ENCODE measurements at places on chromosomes 7 and 10.

GRCh38 chr10:4061441-4061951, 276.5 kb upstream of the KLF6 start:
- DNase-seq, result no peak

- DNase-seq, result no peak
Measured at GRCh38 chr10:29843143-29843542, 208.4 kb upstream of the SVIL start.

GRCh38 chr10:113921561-113922370, 67.3 kb downstream of the NHLRC2 start:
- no peak for DNase-seq

DNA sequence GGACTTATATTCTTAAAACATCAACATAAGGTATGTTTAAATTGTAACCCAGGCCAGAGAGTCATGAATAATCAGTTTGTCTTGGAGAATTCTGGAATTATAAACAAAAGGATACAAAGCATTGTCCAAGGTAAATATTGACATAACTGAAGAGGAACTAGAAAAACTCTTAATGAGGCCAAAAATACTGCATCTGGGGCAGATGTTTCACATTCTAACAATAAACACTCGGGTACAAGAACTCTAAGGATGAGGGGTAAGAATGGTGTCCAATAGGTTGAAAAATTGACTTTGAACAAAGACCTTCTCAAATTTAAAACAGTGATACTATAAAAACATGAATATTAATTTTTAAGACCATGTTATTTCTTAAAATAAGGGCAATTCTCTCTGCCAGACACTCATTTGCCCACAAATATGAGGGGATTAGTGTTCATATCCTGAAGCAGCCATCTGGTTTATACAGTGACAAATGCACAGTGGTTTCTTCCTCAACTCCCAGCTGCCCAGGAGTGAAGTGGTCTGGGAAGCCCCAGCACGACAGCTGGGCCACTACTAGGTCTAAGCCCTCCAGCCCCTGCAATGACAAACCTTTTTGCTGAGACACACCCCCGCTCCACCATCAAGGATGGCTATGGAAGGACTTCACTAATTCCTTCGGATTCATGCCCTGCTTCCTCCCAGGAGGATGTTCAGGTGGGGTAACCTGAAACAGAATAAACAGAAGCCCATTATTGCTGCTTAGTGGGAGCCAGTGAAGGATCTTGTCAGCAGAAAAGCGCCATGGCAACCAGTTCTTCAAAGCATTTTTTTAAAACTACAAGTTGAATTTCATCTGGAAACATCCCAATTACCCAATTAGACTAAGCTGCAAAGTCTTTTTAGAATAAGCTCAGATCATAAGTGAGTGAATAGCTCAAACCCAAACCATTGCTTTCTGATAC, 107.5 kb upstream of the ARID5B start:
- DNase-seq, result no peak

DNA sequence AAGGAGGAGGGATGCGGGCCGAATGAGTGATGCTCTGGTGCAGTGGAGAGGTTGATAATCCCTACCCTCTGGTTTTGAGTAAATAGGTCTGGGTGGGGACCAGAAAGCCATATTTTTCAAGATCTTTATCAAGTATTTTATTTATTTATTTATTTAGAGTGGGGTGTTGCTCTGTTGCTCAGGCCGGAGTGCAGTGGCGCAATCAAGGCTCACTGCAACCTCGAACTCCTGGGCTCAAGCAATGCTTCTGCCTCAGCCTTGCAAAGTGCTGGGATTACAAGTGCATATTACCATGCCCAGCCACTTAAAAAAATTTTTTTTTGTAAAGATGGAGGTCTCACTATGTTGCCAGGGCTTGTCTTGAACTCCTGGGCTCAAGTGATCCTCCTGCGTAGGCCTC, 21.6 kb downstream of the SVIL start:
- DNase-seq, result no peak

- no peak for DNase-seq
Measured at GRCh38 chr7:154774303-154774969, 228.5 kb downstream of the PAXIP1 start.

DNA sequence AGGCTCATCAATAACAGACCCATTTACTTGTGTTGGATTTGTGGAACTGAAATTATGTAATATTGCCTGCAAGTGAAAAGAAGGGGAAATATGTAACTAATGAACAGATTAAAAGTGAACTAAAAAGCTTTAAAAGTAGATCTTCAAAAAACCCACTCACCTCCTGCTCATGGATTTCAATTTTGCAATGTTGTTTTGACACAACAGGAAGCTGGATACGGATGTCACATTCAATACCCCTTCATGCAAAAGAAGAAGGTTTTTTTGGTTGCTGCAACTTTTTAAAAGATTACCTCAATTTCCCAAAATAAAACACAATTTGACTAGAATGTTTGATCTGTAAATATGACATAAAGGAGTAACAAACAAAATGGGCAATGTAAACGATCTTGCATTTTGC, 3.3 kb downstream of the MKI67 start:
- DNase-seq, result no peak

DNA sequence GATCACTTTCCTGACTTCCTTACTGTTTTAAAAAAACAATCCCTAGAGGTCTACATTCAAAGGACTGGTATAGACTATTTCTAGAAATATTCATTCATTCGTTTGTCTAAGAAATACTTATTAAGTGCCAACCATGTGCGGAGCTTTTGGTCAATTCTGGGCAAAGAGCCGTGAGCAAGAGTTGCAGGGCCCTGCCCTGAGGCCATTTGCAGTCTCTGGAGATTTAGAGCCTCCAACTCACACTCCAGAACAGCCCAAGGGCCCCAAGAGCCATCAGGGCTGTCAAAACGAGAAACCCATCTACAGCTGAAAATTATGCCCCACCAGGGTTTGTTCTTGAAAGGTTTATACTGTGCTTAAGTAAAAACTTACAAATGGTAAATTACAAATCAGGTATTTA, 16.2 kb downstream of the WDR91 start:
- DNase-seq, result no peak

DNA sequence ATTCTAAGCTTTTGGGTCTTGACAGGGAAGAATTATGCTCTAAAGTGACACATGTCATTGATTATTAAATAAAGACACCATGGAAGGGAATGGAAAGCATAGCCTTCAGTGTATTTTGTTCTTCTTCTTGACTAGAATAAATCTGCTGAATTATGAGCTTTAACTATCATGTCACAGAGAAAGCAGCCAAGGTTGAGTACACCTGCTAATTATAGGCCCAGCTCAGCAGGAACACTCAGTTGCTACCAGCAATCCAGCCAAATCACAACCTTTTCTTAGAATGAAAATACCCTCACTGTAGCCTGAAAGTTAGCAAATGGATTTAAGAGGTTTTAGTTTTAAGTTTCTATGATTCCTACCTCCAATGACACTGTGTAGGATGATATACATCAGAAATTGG, 225.3 kb upstream of the RHOBTB1 start:
- no peak for DNase-seq

- no peak for DNase-seq
Measured at GRCh38 chr7:132441935-132442334, 134.3 kb downstream of the PLXNA4 start.

DNA sequence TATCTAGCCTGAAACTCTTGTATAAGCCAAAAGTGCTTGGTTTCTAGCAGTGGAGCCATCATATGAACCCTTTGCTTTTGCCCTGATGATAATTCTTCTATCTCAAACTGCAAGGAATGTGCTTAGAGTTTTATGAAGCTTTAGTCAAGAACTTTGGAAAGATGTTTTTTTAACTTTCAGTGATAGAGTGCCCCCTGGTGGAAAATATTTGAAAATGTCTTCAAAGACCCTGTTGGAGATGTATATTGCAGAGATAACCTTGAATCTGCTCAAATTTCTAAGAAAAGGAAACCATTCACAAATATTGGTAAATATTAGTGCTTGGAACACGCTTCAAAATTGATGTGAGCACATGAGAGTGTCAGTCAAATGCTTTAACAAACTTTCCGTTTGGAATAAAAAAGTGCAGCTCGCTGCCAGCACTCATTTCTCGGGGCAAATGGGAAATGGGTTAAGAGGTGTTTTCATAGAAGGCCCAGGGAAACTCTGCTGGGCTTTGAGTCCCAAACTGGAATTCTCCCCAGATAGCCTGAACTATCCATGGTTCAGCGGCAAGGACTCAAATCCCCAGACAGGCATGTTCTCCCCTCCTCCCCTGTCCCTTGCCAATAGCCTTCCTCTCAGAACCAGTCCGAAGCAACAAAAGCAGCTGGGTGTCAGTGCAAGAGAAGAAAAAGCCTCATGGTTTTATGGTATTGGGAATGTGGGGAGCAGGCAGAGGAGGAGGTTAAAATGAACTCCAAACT, 129.3 kb downstream of the MYOF start:
- DNase-seq, result no peak

GRCh38 chr7:69882269-69882668, 284.0 kb downstream of the AUTS2 start:
- no peak for DNase-seq

GRCh38 chr10:14327527-14327926, 3.2 kb downstream of the FRMD4A start:
- no peak for DNase-seq

GRCh38 chr7:154569916-154570315, 433.0 kb downstream of the PAXIP1 start:
- DNase-seq, result no peak

DNA sequence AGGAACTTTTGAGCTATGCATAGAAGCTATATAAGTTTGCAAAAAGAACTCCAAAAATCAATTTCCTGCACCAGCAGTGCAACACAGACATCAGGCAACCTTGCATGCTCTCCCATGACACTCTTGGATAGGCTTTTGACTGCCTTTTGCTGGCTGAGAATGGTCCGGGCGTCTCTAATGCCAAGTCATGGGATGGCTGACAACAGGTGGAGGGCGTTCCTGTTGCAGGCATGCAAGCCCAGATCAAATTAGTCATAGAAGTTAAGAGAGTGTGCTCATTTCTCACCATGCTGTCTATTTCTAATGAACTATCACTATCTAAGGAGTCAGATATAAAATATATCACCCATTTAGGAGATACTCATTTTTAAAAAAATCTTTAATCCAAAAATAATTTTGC, 8.4 kb downstream of the PLCE1 start:
- no peak for DNase-seq

DNA sequence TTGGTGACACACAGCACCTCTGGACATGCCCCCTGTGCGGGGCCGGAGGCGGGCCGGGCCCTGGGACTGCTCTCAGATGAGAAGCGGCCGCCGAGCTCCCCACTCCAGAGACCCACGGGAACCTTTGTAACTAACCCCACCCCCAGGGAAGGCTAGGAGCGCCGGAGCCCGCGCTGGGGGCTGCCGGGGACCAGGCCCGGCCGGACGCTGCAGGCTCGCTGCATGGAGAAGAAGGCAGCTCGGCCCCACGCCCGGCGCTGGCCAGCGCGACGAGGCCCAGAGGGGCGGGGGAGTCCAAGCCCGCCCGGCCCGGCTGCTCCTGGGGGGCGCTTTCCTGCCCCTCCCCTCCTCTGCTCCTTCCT, 36.5 kb downstream of the AGAP3 start:
- DNase-seq, result no peak

DNA sequence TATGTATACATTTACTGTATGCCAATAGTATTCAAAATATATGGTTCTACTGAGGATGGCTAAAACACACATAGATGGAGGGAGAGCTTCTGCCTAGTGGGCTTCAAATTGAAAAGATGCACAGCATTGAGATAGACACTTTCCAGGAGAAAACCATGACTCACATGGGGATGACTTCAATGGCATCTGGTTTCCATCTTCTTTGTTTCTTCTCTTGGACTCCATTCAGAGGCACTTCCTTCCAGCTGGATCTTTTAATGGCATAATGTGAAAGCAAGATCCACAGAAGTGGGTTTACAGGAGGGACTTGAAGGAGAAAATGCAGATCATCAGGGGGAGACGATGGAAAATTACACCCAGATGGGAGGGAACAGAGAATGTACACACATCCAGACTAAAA, 84.9 kb downstream of the ZNF365 start:
- DNase-seq, result no peak

DNA sequence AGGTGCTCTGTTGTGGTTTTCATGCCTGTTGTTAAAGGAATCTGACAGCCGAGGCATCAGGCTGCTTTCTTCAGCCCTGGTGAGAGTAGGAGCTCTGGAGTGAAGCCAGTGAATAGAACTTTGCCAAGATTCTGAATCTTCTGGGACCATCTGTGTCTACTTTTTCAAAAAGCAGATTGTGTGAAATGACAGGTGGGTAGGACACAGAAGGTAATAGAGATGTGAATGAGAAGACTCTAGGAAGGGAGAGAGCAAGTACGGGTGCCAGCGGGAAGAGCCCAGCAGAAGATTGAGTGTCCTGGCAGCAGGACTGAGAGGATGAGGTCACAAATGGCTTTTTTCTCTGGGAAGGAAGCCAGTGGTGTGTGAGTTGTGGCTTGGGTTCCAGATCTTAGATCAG, 429.2 kb downstream of the SDK1 start:
- no peak for DNase-seq

DNA sequence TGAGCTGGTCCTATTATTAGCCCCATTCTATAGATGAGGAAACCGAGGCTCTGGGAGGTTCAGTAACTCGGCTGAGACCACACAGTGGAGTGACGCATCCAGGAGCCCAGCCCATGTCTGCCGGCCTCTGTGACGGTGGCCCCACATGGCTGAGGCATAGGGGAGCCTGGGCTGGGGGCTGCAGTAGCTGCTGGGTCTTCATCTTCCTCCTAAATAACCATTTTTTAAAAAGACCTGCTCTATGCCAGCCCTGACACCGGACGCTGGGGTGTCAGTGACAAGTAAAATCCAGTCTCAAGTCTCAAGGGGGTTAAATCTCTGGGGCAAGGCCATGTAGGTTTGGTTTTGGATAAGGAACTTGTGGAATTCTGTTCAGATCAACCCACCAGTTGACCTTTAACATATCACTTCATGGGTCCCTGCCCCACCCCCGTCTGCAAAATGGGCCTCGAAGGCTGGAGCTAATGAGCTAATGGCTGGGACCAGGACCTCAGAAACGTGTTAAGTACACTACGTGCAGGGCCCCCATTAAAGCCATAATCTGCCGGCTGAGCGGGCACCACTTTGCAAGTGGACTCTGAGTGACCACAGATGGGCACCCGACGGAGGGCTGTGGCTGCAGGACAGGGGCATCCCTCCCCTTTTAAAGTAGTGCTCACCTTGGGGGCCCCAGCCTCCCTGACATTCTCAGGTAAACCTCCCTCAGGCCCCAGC, 136.5 kb upstream of the UNC5B start:
- no peak for DNase-seq

GRCh38 chr10:103276896-103277712, at the start of gene INA:
TSS of gene INA (plus strand) at chr10:103277138. CDS start at chr10:103277212, 74 bp downstream.
- DNase-seq, result no peak

GRCh38 chr7:130986261-130986690, 252.3 kb upstream of the KLF14 start:
- DNase-seq, result no peak

DNA sequence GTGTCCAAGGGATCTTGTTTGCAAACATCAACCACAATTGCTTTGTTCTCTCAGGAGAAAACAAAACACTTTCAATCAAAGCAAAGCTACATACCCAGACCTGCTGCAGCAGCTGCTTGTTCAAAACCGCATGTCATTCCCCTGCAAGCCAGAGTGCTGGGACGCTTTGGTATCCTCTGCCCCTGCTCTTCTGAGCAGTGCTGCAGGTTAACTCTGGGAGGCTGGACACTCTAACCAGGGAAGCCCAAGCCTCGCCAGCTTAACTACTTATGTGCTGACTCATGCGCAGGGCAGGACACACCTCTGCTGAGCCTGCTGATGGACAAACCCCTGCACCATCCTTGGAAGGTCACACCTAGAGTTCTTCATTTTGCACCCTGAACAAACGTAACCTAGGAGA, 28.2 kb upstream of the ASAH2 start:
- no peak for DNase-seq

GRCh38 chr7:51292596-51292995, 24.0 kb downstream of the COBL start:
- DNase-seq, result no peak
